ENCODE measurements at places on chromosomes 3 and 15.

- no peak for DNase-seq
These were observed 632 bp downstream of the MTHFS start for GRCh38 chr15:79896131-79896633.

- peak; percentile 52 for DNase-seq
These were observed 1.9 kb downstream of the LRIG1 start for GRCh38 chr3:66498687-66499621.

DNA sequence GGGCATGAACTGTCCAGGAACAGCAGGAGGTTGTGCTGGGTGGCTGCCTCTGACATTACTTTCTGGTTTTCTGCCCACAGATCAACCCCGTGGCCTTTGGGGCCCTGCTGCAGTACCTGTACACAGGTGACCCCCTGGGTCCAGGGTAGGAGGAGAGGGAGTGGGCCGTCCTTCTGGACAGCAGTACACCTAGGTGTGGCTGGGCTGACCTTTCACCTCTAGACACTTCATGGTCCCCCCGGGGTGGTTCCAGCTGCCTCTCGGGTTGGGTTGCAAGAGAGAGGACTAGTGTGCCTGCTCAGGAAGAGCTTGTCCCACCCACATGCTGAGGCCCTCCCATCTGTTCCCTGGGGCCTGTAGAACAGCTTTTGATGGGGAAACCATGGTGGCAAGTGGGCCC, 3.7 kb downstream of the ABTB1 start:
- DNase-seq: no peak

GRCh38 chr3:64871834-64872249, 184.0 kb upstream of the ADAMTS9 start:
- DNase-seq: no peak

DNA sequence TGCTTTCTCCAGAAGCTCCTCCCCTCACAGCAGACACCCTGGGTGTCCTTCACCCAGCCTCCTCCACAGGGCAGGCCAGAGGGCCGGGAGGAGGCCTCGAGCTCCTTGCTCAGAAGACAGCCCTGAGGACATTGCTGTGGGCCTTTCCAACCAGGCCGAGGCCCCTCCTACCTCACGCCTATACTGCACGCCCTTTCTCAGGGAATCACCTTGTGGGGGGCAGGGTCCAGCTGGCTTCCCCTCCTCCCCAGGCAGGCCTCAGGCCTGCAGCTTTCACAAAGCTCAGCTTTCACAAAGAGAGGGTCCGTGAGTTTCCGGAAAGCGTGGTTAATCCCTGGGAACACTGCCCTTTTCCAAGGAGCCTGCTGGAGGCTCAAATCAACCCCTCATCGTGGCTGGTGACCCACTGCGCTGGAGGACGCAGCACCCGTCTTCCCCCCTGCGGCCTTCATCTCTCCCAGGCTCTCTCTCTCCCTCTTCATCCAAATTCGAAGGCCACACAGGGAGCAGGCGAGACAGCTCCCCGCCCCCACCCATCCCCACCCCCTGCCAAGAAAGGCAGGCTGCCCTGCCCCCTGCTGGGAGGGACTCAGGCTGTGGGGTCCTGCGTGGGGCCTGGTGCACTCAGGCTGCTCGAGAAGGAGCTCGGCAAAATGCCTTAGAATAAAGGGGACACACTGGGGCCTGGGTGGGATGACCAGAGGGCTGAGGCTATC, 79.4 kb downstream of the OCA2 start:
- no peak for DNase-seq

GRCh38 chr3:10753964-10754363, 62.1 kb upstream of the SLC6A11 start:
- peak; percentile 38 for DNase-seq

DNA sequence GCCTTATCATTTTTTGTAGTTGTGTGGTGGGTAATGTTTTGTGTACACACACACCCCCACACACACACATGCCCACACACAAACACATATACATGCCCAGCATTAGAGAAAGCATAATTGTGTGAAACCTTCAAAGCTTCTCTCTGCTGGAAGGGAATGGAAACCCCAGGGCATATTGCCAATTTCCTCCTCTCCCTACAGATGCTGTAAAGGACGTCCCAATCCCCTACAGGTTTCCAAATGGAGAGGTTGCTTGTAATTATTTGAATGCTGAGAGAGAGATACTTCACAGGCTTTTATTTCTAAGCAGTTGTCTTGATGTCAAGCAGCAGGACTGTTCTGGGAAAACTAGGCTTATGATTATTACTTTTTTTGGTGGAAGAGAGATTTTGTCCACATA, 23.0 kb upstream of the CCK start:
- no peak for DNase-seq

DNA sequence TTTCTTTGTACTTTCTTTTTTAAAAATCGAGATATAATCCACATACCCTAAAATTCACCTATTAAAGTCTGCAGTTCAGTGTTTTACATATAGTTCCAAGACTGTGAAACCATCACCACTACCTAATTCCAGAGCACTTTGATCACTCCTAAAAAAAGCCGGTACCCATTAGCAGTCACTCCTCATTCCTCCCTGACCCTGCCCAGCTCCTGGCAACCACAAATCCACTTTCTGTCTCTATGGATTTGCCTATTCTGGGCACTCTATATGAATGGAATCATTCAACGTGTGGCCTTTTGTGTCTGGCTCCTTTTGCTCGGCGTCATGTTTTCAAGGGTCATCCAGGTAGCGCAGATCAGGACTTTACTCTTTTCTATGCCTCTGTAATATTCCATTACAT, 17.3 kb downstream of the TRPM1 start:
- DNase-seq: no peak

GRCh38 chr3:153042088-153042487, 119.9 kb upstream of the RAP2B start:
- no peak for DNase-seq

Data from OCI-LY7 (cell line).